ENCODE measurements at places on chromosomes 2 and 18.

- DNase-seq, result no peak
Observed at GRCh38 chr2:188576651-188577050, 285.0 kb downstream of the GULP1 start.

DNA sequence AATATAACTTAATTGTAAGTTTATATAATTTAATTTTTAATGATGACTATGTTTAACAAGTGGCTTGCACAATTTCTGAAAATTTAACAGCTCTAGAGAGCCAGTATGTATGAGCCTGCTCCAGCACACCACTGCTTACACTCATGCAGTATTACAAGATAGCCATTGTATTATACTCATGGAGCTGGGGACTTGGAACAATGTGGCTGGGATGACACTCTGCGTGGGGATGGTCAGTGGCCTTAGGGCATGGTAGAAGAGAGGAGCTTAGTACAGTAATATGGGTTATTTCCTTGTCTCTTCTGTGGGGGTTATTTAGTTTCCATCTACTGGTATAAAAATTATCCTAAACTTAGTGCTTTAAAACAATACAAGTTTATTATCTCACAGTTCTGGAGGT lies 105.1 kb upstream of the STON1 start:
- no peak for DNase-seq

DNA sequence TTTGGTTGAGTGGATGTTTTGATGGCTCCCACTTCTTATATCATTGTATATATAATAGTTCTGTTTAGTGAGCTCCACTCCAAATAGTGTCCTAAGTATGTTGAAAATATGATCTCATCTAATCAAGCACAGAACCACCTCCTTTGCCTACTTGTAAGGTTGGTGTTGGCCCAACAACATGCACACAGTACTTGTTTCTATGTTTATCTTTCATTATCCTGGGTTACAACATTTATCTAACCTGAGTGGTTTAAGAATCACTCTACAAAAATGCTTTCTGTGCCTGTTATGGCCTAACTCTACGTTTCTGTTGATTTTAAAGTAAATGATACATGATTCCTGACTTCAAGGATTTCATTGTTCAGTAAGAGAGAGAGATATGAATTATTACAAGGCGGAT lies 281.9 kb downstream of the FIGN start:
- DNase-seq, result no peak

GRCh38 chr2:48530033-48530811 lies at the start of gene STON1:
Gene STON1 (plus strand): TSS chr2:48530154. CDS start chr2:48580634, 50,480 bp downstream.
- no peak for DNase-seq

Measured in activated CD8-positive, alpha-beta memory T cell treated with anti-CD3 and anti-CD28 coated beads for 1 hour (primary cell).